ENCODE measurements at places on chromosomes 2 and 18. TPM values are rescaled to one million over a fixed set of nuclear protein-coding genes. Genes with fewer than 3 reads are reported as not detected.

Gene RNU2-63P
- not detected for total RNA-seq

DNA sequence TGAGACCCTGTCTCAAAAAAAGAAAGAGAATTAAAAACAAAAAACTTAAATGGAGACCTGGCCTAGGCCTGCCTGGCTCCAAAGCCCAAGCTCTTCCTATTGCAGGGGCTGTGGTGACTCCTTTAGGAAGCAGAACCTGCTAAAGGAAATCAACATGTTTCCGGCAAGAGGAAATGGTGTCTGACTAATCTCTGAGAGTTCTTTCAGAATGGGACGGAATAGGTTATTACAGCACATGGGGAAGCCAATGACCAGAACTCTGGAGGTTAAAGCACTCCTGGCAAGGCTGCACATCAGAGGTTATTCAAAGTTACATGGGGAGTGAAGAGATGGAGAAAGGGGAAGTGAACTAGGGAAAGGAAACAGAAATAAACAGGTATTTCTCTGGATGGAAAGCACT is 21.4 kb downstream of the KIF3C start:
- DNase-seq: no peak

Gene L3MBTL4
- 8.1 TPM for total RNA-seq

GRCh38 chr2:36453652-36454051 is 98.1 kb downstream of the CRIM1 start:
- DNase-seq: no peak
